Activated CD4-positive, alpha-beta T cell treated with anti-CD3 and anti-CD28 coated beads, Interleukin-2, amount 50 U/mL, for 16 hours (primary cell): ENCODE measurements at places on chromosomes 6 and 20.

- DNase-seq, result no peak
Observed at GRCh38 chr20:47428164-47428563, 71.7 kb upstream of the ZMYND8 start.

GRCh38 chr20:46108435-46108841 is 9.7 kb upstream of the CD40 start:
- DNase-seq, result peak; percentile 16

DNA sequence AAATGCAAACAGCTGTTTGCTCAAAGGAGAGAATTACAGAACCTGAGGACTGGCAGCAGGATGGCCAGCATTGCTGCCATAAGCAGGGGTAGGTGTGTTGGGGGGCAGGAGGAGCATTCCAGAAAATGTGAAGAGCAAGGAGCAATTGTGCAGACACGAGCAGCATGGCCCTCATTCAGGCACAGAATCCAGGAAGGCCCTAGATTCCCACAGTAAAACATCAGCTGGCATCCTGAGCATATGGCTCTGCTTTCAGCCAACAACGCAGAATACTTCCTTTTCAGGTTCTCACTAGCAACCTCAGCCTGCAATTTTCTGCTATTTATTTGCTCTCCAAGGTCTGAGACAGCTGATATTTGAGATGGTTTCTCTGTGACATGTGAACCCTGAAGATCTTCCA is 243.4 kb upstream of the POU3F2 start:
- no peak for DNase-seq

DNA sequence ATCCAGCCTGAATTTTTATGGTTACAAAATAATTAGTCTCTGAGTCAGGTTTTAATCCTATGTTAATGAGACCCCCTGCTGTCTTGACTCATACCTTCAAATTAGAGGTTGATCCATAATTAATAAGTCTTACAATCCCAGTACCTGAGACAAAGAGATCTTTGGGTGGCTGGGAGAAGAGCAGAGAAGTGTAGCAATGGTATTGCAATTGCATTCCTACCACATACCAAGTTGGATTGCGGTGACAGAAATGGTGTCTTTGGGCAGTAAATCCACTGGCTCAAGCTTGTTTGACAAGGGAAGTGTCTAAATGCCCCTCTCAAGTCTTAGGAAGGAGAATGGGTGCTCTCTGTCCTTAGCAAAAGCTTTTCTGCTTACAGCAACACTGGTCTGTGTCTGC is 150.4 kb downstream of the BTBD3 start:
- no peak for DNase-seq

GRCh38 chr6:107077710-107078109 is 37.6 kb downstream of the BEND3 start:
- no peak for DNase-seq

DNA sequence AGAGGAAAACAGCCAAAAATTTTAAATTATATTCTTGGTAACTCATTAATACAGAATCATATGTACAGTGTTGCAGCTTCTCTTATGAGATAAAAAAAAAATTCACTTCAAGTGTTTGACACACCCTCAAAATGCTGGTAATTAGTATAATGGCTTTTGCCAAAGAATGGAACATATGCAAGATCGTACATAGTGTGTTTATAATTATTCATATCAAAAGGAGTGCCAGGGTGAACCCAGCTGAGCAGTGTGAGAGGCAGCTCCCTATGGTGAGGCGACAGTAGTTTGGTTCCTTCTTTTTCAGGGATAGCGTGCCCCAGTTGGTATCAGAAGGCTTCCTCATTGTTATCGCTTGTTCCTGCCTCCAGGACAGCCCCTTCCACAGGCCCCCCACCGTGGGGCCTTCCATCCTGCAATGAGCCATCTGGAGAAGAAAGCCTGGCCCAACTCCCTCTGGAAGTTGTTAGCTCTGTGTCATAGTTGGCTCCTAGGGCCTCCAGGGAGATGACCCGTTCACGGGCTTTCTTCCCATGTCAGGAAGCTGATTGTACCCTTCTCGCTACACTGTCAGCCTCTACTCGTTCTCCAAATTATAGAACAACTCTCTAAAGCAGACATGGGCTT is 150.7 kb downstream of the FRK start:
- no peak for DNase-seq

GRCh38 chr6:34393191-34393965 is 909 bp upstream of the NUDT3 start:
- no peak for DNase-seq

- DNase-seq, result peak; percentile 17
Observed at GRCh38 chr6:5401845-5402738, 140.8 kb downstream of the FARS2 start.

DNA sequence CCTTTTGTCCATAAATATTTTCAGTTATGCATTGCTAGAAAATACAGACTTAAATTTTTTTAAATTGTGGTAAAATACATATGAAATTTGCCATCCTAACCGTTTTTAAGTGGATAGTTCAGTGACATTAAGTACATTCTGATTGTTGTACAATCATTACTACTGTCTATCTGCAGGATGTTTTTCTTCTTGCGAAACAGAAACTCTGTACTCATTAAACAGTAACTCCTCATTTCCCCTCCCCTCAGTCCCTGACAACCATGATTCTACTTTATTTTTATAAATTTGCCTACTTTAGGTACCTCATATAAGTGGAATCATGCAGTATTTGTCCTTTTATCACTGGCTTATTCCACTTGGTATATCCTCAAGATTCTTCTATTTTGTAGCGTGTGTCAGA is 21.3 kb downstream of the TAF11 start:
- DNase-seq, result no peak

DNA sequence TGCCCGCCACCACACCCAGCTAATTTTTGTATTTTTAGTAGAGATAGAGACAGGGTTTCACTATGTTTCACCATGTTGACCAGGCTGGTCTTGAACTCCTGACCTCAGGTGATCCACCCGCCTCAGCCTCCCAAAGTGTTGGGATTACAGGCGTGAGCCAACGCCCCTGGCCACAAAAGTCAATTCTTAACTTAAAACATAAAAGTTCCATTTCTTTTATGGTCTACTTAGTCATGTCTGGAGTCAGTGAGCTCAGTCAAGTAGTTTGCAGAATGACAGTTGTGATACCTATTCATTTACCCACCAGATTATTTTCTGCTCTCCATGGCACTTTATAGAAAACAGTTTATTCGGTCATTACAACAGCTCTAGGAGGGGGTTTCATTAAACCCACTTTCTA is 103.1 kb upstream of the ESR1 start:
- peak; percentile 82 for DNase-seq

DNA sequence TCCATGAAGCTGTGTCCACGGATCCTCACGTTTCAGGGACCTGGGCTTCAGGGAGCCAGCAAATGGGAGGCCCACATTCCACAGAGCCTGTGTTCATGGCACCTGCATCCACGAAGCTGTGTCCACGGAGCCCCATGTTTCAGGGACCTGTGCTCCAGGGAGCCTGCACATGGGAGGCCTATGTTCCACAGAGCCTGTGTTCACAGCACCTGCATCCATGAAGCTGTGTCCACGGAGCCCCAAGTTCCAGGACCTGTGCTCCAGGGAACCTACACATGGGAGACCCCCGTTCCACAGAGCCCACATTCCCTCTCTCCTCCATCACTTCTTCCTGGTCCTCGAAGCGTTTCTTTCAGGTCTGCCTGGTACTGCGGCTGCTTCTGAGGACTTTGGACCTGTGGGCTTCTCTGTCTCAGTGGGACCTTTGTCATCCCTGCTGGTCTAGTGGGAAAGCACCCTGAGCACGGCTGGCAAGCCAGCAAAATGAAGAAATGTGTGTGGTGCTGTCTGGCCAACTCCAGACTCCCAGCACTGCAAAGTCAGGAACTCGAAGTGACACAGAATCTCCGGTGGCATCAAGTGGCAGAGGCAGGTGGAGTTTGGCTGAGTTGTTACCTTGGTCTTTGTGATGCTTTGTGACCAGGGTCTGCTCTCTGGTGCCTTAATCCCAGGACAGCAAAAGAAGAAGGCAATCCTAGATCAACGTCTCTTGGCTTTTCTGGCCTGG is 245.9 kb downstream of the DLL1 start:
- DNase-seq, result no peak

DNA sequence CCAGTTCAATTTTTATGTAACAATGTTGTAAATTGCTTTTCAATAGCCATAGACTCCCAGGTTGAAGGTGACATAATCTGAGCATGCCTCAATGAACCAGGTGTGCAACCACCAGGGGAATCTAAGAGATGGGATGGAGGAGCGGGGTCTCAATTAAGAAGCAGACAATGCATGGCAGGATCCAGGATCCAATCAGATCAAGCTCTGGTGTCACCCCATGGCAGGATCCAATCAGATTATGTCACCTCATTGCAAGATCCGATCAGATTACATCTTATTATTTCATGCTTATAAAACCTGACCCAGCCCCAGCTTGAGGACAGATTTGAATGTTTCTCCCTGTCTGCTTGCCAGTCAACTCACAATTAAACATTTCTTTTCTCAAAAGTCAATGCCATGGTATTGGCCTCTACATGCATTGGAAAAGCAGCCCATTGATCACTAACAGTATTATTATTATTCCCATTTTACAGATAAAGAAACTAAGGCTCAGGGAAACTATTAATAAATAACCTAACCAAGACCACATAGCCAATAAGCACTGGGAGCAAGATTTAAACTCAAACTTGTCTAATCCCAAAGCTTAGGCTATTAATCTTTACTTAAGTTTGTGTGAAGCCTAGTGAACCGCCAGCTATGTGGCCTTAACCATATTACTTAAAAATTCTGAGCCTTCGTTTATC is 14.3 kb upstream of the SIRT5 start:
- no peak for DNase-seq

GRCh38 chr6:51753635-51754034 is 333.8 kb downstream of the PKHD1 start:
- DNase-seq, result no peak

DNA sequence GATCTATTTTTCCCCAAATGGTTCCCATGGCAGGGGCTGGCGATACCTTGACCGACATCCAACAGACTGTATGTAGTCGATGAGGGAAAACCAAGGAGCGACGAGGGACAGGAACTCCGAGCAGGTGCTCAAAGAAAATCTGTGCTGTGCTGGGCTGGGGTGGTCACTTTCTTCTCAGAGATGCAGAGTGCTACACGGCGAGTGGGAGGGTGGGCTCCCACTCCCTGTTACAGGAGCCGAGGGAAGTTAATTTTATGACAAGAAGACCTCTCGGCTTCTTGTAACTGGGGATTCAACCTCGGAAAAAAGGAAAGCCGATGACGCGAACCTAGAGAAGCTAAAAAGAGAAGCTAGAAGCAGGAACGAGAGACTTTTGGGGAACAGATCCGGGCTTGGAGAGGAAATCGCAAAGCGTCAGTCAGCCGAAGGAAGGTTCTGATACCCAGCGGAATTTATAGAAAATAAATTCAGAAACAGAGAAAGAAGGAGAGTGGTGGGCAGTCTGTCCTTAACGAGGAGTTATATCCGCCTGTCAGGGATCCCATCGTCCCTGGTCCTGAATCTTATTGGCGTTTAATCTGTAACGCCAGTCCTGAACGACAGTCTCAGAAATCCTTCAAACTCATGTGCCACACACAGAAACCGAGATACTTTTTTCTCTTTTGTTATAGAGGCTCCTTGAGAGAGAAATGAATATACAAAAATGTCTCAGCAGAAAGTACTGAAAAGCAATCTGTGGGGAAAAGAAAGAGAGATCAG is 84.6 kb upstream of the ZNF322 start:
- DNase-seq, result no peak

GRCh38 chr6:152270301-152270925 is 366.7 kb downstream of the SYNE1 start:
- DNase-seq, result peak; percentile 21
